ENCODE measurements at places on chromosomes 13 and 19.

GRCh38 chr19:10655457-10656312 is 1.5 kb downstream of the ILF3 start:
- no peak for DNase-seq

- no peak for DNase-seq
Observed at GRCh38 chr13:110726726-110727125, 13.2 kb downstream of the ING1 start.

DNA sequence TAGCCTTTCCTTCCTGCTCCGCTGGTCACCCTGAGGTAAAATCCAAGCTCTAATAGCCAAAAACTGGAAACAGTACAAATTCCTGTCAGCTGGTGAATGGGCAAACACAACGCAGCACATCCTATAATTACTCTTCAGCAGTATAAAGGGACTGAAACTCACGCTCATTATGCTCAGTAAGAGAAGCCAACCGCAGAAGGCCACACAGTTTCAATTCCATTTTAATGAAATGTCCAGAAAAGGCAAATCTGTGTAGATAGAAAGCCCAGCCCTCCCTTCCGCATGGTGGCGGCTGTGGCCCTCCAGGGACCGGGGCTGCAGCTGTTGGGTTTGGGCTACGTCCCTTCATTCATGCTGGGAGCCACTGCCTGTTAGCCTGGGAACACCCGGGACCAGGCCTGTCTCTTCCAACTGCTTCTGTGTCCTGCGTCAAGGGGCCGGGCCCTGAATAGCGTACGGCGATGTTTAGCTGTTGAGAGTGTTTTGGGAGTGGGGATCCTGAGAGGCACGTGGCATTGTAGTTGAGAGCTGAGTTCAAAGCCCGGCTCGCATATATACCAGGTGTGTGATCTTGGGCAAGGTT is 23.5 kb downstream of the NKPD1 start:
- DNase-seq, result no peak

DNA sequence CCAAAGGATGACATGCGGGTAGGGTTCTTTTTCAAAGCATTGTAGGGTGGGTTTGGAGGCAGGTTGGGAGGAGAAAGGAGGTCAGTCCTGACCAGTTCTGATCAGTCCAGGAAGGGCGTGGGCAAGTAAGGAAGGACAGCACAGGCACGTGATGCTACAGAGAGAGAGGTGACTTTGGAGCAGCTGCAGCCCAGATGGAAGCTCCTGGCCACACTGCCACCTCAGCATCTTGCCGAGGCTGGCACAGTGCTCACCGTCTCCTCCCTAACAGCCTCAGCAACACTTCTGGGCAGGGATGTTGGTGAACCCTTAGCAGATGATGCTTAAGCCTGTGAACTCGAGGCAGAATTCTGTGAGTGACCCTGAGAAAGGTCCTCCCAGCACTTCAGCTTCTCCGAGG is 155.1 kb downstream of the DCLK1 start:
- DNase-seq, result no peak

- no peak for DNase-seq
Observed at GRCh38 chr13:61148211-61148610, 267.4 kb downstream of the PCDH20 start.

DNA sequence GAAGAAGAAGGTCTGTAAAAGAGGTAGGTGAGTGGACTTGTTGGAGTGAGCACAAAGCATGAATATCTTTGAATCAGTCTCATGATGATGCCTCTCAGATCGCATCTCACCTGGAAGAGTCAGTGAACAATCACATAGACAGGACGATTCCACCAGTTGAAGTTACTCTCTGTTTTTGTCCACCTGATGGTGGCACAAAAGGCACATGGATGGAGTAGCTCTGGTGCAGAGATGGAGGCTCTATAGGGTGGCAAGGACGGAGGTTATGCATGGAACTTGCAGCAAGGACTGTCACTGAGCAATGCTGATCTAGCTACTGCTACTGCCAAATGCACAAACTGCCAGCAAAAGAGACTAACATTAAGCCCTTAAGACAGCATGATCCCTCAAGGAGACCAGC is 10.3 kb upstream of the MYCBP2 start:
- DNase-seq, result no peak

GRCh38 chr19:5960005-5961001 is 17.6 kb downstream of the RANBP3 start:
- DNase-seq, result no peak
